ENCODE measurements at places on chromosomes 11 and 22. TPM values are rescaled to one million over a fixed set of nuclear protein-coding genes. Genes with fewer than 3 reads are reported as not detected.
A peak's percentile ranks its signal among the peaks of the same experiment; 100 is the strongest.

Gene CYP2R1
- 11.1 TPM for total RNA-seq

Gene KCTD21
- 3.6 TPM for total RNA-seq

Gene FXYD2
- total RNA-seq: 1.5 TPM

Gene ALDH3B1
- total RNA-seq: 0.98 TPM

Gene TMEM86A
- total RNA-seq: 0.21 TPM

- DNase-seq: no peak
Measured at GRCh38 chr22:46653596-46653995, 33.4 kb downstream of the GRAMD4 start.

DNA sequence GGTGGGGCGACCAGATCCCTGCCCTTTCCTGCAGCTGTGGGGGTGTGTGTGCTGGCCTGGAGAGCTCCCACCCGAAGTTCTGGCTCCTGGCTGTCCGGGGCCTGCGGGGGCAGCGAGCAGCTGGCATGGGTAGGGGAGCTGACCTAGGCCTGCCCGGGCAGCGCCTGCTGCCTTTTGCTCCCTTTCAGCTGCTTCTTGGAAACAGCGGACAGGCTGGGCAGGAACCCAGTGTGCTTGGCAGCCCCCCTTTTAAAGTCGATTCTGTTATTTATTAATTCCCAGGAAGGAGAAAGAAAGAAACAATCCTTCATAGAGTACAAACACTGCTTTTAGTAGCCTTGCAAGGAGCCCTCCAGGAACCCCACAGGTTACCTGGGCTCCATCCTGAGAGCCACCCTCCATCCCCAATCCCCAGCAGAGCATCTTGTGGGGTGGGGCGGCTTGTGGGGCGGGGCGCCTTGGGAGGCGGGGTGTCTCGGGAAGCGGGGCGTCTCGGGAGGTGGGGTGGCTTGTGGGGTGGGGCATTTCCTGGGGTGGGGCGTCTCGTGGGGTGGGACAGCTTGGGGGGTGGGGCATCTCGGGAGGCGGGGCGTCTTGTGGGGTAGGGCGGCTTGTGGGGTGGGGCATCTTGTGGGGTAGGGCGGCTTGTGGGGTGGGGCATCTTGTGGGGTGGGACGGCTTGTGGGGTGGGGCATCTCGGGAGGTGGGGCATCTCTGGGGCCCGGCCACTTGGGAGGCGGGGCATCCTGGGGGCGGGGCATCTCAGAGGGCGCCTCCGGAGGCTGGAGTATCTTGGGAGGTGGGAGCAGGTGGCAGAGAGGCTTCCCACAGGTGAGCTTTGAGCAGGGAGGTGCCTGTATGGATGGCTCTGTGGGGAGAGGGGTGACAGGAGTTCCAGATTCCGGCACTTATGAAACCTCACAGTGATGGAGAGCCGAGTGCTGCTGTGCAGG is 7.0 kb downstream of the CD81 start:
- DNase-seq: no peak

- DNase-seq: no peak
Measured at GRCh38 chr11:75394085-75394840, 5.1 kb upstream of the RPS3 start.

GRCh38 chr22:22616636-22617035 is 27.8 kb upstream of the GGTLC2 start:
- DNase-seq: no peak

DNA sequence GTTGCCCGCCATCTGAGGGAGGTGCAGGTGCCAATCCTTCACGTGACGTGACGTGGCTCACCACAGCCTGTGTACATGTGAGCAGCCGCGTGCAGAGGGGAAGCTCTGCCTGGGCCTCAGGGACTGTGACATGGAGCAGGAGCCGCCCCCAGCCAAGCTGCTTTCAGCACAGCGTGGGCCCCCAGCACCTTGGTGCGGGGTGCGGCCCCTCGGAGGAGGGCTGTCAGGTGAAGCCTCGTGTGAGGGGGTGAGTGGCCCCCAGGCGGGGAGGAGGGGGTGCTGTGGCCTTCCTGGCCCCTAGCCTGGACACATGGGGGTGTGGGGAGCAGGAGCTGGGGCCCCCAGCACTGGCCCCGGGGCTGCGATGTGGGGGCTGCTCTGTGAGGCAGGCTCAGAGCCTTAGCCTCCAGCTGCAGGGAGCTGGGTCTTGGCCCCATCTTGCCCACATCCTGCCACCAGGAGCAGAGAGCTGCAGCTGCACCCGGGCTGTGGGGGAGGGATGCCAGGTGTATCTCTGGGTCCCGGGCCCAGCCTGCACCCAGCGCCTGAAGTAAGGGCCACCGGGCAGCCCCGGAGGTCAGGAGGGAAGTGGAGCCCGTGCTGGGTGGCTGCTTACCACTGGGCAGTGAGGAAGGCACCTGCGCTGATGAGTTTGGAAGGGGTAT is at the start of gene ADORA2A:
ADORA2A (plus strand) TSS at position 100 of the 665 bp plus-strand sequence. CDS start 5,806 bp downstream, outside the sequence.
- peak; percentile 78 for DNase-seq

DNA sequence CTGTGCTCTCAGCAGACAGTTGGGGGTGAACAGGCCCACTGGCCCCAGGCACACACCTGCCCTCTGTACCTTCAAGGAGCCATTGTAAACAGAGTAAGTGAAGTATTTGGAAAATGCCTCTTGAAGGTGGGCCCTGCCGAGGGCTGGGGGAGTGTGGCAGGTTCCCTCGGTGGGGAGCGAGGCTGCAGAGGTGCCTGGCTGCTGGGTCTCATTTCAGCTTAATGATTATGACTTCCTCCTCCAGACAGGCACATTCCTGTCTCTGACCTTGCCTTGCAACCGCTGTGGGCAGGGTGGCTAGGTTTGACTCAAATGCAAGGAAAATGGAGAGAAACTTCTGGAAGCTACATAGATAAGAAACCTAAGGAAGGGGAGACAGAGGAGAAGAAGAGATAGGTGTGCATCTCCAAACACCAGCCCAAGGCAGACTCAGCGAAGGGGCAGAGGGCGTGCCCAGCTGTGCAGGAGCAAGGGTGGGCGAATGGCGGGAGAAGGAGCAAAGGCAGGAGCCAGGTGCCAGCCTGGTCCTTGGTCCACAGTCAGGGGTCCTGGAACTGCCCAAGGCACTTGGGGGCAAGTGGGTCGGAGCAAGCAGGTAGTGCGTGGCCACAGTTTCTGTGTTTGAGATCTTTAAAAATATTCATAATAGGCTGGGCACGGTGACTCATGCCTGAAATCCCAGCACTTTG is 14.0 kb downstream of the GRAMD4 start:
- no peak for DNase-seq

DNA sequence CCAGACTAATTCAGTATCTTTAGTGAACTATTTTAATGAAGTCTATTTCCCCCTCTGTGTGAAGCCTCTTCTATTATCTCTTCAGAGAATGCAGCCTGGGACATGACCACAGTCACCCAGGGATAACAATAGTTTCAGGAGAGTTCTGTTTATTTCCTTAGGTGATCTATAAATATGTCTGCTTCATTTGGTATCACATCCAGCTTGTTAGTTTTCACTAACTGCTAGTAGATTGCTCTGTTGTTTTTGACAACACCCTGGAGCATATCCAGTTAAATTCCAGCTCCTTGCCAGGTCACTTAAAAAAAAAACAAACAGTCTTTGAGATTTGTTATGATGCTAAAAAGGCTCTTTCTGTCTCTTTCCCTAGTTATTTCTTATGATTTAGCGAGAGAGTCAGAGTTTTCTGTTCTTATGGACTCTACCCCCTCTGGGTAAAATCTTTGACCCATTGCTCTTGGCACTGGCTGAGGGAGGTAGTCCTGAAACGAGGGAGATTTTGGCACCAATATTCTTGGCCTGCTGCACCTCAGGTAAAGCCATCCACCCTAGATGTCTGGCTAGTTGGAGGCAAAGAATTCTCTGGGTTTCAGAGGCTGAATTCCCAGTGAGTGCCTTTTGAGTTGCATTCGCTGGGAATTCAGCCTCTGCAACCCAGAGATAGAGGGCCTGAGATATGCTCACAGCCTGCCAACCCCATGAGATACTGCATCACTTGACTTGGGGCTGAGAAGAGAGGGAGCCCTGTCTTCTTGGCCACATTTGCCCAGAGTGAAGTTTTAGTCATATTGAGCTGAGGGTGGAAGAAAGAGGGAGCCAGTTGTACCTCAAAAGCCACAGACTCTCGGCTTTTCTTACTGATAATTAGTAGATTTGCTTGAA is 159.1 kb downstream of the PGR start:
- no peak for DNase-seq

DNA sequence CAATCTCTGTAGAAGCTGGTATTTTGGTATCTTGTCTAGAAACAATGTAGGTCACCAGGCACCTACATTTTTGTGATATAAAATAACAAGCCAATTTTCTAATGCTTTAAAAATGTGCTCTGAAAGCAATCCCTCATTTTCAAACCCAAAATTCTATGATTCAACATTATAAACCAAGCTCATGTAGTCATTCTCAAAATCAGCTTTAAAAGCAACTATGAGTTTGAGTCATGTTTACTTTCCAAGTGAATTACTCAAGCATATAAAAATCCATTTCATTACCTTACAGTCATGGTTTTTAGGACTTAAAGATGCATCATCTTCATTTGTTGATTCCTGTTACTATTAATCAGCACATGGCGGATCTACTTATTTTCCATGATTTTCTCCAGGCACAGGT is 216.4 kb downstream of the GRM5 start:
- no peak for DNase-seq

DNA sequence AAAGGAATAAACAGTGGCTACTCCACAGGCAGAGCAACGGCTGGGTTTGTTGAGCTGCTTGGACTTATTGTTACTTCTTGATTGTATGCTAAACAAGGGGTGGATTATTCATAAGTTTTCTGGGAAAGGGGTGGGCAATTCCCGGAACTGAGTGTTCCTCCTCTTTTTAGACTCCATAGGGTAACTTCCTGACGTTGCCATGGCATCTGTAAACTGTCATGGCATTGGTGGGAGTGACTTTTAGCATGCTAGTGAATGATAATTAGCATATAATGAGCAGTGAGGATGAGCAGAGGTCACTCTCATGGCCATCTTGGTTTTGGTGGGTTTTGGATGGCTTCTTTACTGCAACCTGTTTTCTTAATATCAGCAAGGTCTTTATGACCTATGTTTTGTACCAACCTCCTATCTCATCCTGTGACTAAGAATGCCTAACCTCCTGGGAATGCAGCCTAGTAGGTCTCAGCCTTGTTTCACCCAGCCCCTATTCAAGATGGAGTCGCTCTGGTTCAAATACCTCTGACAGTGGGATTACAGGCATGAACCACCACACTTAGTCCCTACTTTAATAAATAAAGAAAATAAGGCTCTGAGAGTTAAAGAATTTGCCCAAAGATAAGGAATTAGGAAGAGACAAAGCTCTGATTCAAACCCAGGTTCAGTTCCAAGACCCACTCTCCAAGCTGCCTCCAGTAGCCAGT is 65.6 kb upstream of the CLMP start:
- no peak for DNase-seq

DNA sequence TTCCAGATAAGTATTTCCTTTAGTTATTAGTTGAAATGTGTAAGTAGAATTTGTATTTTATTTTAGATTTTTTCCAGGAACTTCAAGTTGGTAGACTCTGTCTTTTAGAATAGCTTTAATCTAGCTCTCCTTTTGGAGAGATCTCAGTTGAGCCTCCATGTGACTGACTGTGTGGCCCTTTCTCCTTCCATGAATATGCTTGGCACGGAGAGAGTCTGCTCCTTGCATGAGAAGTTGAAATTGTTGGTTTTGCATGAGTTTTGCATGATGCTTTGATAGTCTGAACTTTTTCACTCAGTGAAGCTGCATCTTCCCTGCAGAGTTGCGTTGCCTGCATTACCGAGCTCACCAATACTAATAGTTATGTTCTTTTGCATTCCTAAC is 32.8 kb upstream of the CTTN start:
- DNase-seq: no peak

Measured in natural killer cell treated with Interleukin-12 subunit alpha and Interleukin-12 subunit beta and Interleukin-15 and Interleukin-18, amount 100 ng/mL, for 72 hours (primary cell).